ENCODE measurements at places on chromosomes 4 and X.

DNA sequence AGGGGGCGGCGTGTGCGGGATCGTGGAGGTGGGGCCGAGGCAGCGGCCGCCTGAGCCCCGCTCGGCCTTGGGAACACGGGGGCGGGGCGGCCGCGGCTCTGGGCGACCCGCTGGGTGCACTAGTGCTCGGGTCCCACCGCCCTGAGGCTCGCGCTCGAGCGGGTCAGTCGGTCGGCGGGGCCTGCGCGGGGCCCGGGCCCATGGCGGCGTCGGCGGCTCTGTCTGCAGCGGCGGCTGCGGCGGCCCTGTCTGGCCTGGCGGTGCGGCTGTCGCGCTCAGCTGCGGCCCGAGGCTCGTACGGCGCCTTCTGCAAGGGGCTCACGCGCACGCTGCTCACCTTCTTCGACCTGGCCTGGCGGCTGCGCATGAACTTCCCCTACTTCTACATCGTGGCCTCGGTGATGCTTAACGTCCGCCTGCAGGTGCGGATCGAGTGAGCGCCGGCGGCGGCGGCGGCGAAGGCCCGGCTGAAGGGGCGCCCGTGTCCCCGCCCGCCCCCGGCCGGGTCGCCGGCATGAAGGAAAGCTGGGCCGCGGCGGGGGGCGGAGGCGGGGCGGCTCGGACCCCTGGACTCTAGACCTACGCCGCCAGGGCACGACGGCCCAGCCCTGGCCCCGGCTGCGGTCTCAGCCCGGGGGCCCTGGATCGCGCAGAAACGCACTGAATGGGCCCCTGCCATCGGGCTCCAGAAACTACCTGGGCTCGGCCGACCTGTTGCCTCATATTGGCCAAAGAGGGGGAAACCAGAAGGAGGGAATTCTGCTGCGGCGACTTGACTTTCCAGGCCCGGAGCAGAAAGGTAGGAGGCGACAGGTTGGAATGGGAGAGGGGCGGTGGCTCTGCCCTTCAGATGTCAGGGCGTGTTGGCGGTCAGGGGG lies at the start of gene SMIM10L2A:
SMIM10L2A (plus strand) TSS at position 13 of the 878 bp plus-strand sequence; CDS start at position 201, 188 bp downstream.
- no peak for DNase-seq

GRCh38 chr4:80306260-80306659 lies 29.3 kb upstream of the CFAP299 start:
- DNase-seq: no peak

GRCh38 chrX:9023293-9023692 lies 10.6 kb downstream of the FAM9B start:
- DNase-seq: no peak

- DNase-seq: no peak
Measured at GRCh38 chrX:16804923-16805464, 18.7 kb downstream of the TXLNG start.

- DNase-seq: no peak
Measured at GRCh38 chr4:89324671-89325070, 17.1 kb upstream of the GPRIN3 start.

- no peak for DNase-seq
Measured at GRCh38 chrX:81286608-81287007, 84.7 kb downstream of the SH3BGRL start.

DNA sequence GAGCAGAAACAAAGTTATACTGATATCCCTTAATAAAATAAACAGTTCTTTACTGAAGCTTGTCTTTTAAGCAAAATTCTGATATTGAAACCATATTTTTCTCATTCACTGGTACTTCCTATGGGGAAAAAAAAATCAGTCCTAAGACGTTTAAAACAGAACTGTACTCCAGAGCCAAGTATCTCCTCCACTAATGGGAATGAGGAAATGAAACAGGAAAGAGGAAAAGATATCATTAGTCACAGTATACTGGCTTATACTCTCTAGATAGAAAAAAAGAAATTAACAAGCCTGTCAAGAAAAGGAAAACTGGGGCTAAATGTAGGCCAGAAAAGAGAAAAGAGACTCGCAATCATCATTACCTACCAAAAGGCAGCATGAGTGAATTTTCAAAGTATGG lies 252.7 kb downstream of the CENPC start:
- DNase-seq: no peak

Data from activated T-helper 2 cell treated with anti-CD3 and anti-CD28 coated beads, Interferon-gamma antibody, Interleukin-2, Interleukin-4, amounts not matched to agents 10 μg/mL and 5 μg/mL and 100 μg/mL, durations not matched to agents 14 hours and 24 hours and 36 hours (primary cell).